ENCODE measurements at places on chromosomes 5 and 9. TPM values are rescaled to one million over a fixed set of nuclear protein-coding genes. Genes with fewer than 3 reads are reported as not detected.

DNA sequence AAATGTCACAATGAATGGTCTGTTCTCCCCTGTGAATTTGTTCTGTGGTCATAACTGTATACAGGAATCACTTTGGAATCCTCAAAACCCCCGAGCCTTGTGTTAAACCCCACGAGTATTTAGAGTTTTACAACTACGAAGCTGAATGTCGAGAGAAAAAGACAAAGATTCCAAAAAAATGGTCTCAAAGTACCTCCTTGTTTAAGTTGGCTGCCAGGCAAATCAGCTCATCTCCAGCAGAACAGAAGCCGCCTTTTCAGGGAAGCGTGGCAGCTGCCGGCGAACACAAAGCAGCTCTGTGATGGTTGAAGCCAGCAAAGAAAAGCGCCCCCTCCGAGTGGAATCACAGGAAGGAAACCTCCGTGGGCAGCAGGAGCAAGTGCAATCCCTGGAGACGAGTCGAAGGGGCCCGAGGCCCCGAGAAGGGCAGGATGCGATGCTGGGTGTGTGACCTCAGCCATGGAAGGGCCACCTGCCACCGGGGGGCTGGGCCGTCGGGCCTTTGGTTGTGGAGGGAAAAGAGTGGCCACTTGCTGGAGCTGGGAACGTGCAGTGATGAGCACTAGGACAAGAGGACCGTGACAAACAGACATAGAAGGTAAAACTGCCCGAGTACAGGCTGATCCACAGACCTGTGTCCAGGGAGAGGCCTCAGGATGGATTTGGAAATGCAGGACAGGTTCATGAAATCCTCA is 706.4 kb downstream of the SEMA5A start:
- no peak for DNase-seq
- H3K36me3 ChIP-seq = no peaks in the 10 kb centered on the region
- no peak overlapping the region for H3K4me3 ChIP-seq
- H3K27me3 ChIP-seq = no peaks in the 10 kb centered on the region
- no peak overlapping the region for H3K27ac ChIP-seq

- H3K4me3 ChIP-seq = no peak overlapping the region
- no peak for DNase-seq
- no peaks in the 10 kb centered on the region for H3K36me3 ChIP-seq
- no peak overlapping the region for H3K27ac ChIP-seq
Measured at GRCh38 chr5:131814990-131815389, 18.2 kb upstream of the FNIP1 start.

DNA sequence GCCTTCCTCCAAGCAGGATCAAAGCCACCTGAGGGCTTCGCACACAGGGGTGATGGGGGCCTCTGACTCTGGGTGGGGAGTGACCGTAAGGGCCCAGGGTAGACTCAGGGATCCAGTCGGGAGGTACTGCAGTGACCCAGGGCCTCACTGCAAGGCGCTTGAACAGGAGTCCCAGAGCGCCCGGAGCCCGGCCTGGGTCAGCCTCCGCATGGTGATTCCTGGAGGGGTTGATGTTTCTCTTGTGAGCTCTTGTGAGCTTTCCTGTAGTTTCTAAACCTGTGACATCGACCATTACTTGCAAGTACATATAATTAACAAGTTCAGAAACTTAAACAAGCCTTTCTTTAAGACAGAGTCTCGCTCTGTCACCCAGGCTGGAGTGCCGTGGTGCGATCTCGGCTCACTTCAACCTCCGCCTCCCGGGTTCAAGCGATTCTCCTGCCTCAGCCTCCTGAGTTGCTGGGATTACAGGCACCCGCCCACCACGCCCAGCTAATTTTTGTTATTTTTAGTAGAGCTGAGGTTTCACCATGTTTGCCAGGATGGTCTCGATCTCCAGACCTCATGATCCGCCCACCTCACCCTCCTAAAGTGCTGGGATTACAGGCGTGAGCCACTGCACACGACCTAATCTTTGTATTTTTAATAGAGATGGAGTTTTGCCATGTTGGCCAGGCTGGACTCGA is 19.8 kb downstream of the PTGES start:
- no peak overlapping the region for H3K27ac ChIP-seq
- no peak for DNase-seq
- no peak overlapping the region for H3K4me3 ChIP-seq
- no peaks in the 10 kb centered on the region for H3K4me1 ChIP-seq
- no peaks in the 10 kb centered on the region for H3K36me3 ChIP-seq

Gene EQTN
- total RNA-seq = not detected

DNA sequence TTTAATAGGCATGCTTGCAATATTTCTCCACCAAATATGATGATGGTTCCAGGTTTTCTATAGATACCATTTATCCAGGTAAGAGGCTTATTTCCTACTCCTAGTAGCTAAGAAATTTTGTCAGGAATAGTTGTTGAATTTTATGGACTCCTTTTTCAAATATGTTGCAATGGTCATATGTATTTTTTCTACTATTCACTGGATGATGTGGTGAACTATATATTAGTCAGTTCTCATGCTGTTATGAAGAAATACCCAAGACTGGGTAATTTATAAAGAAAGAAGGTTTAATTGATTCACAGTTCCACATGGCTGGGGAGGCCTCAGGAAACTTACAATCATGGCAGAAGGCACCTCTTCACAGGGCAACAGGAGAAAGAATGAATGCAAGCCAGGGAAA is 141.1 kb upstream of the NR3C1 start:
- no peak overlapping the region for H3K4me3 ChIP-seq
- no peak for DNase-seq
- no peak overlapping the region for H3K27ac ChIP-seq
- no peaks in the 10 kb centered on the region for H3K4me1 ChIP-seq

GRCh38 chr5:68285075-68285840 is 69.7 kb downstream of the PIK3R1 start:
- H3K27me3 ChIP-seq = no peaks in the 10 kb centered on the region
- H3K36me3 ChIP-seq = peaks cover 32% of the 10 kb centered on the region
- no peak overlapping the region for H3K27ac ChIP-seq
- DNase-seq = no peak

- no peak overlapping the region for H3K4me3 ChIP-seq
- no peaks in the 10 kb centered on the region for H3K27me3 ChIP-seq
- H3K4me1 ChIP-seq = no peaks in the 10 kb centered on the region
- H3K36me3 ChIP-seq = no peaks in the 10 kb centered on the region
- H3K27ac ChIP-seq = no peak overlapping the region
- DNase-seq = no peak
Measured at GRCh38 chr5:33579152-33579551, 138.4 kb downstream of the TARS1 start.

Gene CDH18
- total RNA-seq = not detected

DNA sequence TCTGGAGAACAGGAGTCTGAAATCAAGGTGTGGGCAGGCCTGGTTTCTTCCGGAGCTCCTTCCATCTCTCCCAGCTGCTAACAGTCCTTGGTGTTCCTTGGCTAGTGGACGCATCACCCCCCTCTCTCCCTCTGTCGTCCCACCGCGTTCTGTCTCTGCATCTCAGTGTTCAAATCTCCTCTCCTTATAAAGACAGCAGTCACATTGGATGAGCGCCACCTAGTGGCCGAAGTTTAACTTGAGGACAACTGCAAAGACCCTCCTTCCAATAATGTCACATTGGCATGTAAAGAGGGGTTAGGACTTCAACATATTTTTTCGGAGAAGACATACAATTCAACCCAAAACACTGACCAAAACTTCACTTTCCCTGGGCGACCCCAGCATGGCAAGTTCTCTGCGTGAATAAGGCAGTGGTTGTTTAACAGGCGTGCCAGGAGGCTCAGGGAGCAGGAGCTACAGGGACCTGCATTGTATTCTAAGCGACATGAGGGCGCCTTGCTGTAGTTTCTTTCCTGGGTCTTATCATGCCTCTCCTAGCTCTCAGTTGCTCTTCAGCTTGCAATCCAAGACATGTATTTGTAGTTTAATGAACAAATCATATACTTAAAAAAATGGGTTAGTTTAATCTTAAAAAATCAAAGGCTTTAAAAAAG is 27.9 kb upstream of the BASP1 start:
- no peak overlapping the region for H3K4me3 ChIP-seq
- peak; percentile 43 for DNase-seq
- H3K27ac ChIP-seq = no peak overlapping the region
- peaks cover 5% of the 10 kb centered on the region for H3K4me1 ChIP-seq

DNA sequence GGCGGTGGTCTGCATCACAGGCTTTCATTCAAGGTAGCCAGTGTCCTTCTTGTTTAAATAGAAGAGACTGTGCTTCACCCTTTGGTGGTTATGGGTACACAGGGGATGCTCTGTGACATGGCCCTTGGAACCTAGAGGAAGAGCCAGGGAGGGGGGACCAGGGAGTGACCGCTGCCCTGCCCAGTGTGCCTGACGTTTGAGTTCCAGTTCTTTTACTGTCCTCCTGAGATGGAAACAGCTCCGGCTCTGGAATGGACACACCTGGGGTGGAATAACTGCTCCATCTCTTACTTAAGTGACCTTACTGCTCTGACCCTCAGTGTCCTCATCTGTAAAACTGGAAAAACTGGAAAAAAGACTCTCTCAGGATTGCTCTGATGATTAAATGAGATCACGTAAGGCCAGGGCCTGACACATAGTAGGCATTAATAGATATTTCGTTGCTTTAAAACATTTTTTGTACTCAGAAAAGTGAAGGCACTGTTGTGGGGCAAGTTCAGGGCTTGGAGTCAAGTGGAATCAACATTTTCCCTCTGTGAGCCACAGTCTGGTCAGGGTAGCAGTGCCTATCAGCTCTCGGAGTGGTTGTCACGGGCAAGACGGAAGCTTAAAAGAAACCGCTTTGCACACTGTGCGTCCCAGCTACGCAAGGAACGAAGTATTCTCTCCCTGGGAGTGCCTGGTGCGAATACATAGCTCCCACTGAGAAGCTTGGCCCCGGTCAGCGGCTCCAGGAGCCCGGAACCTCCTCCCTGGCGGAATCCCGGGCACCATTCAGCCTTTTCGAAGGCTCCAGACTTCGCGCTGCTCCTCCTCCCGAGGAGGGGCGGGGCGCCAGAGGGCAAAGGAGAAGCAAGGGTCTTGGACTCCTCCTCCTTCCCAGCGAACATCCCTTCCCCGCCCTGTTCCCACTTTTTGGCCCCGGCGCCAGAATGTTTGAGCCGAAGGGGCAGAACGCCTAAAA is 5.8 kb downstream of the POU4F3 start:
- H3K36me3 ChIP-seq = no peaks in the 10 kb centered on the region
- H3K4me1 ChIP-seq = peaks cover 6% of the 10 kb centered on the region
- H3K27me3 ChIP-seq = peaks cover 26% of the 10 kb centered on the region

GRCh38 chr5:153212471-153212870 is 278.0 kb upstream of the GRIA1 start:
- H3K27me3 ChIP-seq = no peaks in the 10 kb centered on the region
- no peaks in the 10 kb centered on the region for H3K4me1 ChIP-seq
- H3K36me3 ChIP-seq = no peaks in the 10 kb centered on the region
- no peak overlapping the region for H3K27ac ChIP-seq
- DNase-seq = no peak
- no peak overlapping the region for H3K4me3 ChIP-seq

DNA sequence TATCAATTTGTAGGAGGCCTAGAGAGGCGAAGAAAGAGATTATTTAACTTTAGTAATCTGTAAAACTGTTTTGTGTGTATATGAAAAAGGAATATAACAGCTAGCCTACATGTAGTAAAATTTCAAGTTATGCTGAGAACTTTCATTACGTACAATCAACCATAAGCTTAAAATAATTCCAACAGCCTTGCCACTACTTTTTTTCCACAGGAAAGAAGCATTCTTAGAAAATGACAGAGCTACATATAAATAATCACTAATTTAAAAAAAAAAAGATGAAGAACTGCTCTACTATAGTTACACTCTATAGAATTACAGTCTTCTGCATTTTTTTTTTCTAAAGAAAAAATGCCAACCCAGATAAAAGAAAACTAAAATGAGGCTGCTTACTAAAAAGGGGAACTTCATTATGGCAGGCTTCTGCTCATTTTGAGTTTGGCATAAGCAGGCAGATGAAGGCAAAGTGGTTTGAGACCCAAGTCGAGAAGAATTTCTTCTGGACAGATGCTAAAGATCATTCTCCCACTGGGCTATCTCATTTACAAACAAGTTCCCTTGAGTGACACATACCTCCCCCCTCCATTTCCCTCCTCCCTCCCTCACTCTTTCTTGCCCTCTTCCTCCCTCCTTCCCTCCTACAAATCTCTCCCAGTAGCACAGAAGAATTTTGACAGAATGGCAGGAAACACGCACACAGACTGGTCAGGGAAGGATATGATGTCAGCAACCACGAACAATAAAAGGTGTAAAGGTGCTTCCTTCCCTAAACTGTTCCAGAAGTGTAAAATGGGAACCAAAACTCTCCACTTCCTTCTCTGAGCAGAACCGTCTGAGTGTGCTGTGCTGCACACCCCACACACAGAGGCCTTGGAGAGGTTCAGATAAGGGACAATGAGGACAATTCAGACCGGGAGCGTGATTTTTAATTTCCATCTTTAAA is 56.1 kb downstream of the MEF2C start:
- H3K27ac ChIP-seq = peak overlapping the region; percentile 81
- peak overlapping the region; percentile 55 for H3K4me3 ChIP-seq
- H3K27me3 ChIP-seq = no peaks in the 10 kb centered on the region
- no peaks in the 10 kb centered on the region for H3K36me3 ChIP-seq

- no peaks in the 10 kb centered on the region for H3K36me3 ChIP-seq
- H3K4me3 ChIP-seq = no peak overlapping the region
- no peaks in the 10 kb centered on the region for H3K4me1 ChIP-seq
- no peak for DNase-seq
- H3K27me3 ChIP-seq = no peaks in the 10 kb centered on the region
- H3K27ac ChIP-seq = no peak overlapping the region
Measured at GRCh38 chr5:107487056-107487542, 183.6 kb downstream of the EFNA5 start.

- H3K4me1 ChIP-seq = no peaks in the 10 kb centered on the region
- no peaks in the 10 kb centered on the region for H3K36me3 ChIP-seq
- H3K4me3 ChIP-seq = no peak overlapping the region
- H3K27ac ChIP-seq = no peak overlapping the region
Measured at GRCh38 chr9:72491242-72491641, 30.2 kb upstream of the TMC1 start.

Gene ARL14EPL
- not detected for total RNA-seq

- H3K27ac ChIP-seq = no peak overlapping the region
- no peak overlapping the region for H3K4me3 ChIP-seq
- H3K4me1 ChIP-seq = no peaks in the 10 kb centered on the region
- H3K36me3 ChIP-seq = no peaks in the 10 kb centered on the region
Measured at GRCh38 chr9:6628704-6629103, 16.8 kb downstream of the GLDC start.

GRCh38 chr9:32502464-32502863 is 23.5 kb downstream of the RIGI start:
- no peaks in the 10 kb centered on the region for H3K4me1 ChIP-seq
- no peak overlapping the region for H3K27ac ChIP-seq
- no peaks in the 10 kb centered on the region for H3K27me3 ChIP-seq
- DNase-seq = no peak
- H3K4me3 ChIP-seq = no peak overlapping the region

DNA sequence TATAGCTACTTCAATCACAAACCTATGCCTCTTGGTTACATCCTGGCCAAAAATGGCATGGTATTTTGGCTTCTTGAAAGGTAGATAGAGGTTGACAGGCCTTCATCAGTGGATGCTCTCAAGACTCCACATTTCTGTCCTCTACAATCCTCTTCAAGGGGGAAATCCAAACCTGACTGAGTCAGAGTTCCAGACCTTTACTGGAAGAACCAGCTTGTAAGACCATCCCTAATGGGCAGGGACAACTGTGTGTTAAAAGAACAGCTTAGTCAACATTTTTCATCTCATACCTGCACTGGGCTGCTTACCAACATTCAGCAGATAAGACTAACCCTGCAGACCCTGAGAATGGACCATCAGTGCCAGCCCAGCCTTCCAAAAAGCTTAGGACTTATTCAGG is 155.7 kb downstream of the CDK5RAP2 start:
- no peaks in the 10 kb centered on the region for H3K4me1 ChIP-seq
- H3K4me3 ChIP-seq = no peak overlapping the region
- H3K36me3 ChIP-seq = peaks cover 12% of the 10 kb centered on the region

Data from thoracic aorta (tissue), 2 donors.